ENCODE measurements at places on chromosomes 2 and 18.

DNA sequence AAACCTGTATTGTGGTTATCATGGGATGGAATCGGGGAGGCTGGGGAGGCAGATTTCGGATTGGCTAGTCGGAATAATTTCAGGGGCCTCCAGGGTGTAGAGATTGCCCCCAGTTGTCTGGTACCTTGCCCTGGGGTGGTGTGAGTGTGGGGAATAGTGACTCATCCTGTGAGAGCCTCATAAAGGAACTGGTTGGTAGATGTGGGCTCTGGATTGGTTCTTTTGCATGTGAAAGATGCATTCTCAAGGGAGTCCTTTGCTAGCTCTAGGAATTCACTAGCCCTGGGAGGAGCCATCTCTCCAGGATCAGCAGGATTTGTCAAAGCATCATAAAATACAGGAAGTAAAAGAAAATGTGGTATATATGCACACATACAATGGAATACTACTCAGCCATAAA lies 331.6 kb downstream of the SETBP1 start:
- DNase-seq, result no peak

DNA sequence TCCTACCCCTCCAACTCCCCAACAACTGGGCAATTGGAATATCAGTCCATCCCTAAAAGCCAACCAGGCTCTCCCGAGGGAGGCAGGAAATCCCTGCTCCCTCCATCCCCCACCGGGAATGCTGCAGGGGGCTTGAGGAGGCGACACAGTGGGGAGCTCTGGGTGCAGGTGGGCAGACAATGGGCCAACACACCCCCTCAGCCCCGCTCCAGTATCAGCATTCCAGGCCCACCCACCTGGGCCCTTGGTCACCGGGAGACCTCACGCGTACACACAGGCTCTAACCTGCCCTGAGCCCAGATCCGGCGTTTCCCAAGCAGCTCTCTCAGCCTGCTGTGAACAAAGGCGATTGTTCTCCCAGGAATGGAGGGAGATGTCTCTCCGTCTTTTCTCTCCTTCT lies 37.6 kb upstream of the FZD7 start:
- DNase-seq, result no peak

DNA sequence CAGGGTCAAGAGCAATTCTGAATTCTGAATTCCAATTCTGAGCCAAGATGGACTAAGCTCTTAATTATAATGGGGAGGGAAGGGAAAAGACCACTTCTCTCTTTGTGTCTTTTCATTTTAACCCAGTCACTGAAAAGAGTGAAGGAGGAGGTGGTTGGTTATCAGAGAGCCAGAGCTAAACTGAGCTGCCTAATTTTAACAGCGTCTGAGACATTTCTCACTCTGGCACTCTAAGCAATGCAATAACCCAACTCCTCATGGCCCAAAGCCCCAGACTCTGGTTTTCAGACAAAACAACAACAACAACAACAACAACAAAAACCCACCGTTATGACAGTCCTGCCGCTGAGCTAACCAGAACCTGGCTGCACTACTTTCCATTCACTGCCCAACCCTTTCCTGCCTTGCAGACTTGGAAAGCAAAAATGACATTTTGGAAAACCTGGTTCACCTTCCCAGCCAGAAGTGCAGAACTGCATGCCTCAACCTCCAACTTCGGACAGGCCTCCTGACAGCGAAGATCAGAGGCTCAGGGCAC lies 1.0 kb downstream of the CHST10 start:
- DNase-seq, result no peak

DNA sequence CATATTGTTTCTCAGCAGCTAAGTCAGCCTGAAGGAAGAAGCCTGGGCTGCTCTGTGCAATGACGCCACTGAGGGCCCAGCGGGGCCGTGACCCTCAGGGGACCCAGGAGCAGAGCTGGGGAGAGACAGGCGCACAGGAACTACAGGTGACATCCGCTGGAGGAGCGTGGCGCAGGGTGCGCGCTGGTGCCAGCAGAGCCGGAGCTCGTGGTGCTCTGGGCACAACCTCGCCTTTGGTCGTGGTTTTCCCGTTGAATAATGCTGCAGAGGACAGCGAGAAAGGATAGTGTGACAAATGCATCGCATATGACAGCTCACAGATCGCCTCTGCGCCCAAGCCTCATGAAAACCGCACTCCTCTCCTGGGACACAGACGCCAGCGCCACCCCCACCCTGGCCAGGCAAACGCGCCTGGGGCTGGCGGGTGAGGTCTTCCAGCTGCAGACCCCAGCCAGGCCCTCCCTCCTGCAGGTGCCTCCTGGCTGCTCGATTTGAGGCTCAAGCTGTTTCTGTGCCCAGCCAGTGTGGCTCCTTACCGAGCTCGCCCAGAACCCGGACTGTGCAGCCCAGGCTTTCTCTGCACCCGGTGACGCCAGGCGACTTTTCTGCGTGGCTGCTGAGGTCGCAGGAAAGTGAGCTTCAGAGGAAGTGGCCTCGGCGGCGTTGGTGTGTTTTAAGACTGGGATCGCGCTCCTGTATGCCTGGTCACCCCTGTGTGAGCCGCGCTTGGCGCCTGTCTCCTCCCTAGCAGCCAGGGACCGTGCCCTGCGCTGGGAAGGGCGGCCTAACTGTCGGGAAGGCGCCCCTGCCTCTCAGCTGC lies 583.1 kb upstream of the HS6ST1 start:
- no peak for DNase-seq

GRCh38 chr2:588074-588645 lies 89.0 kb downstream of the TMEM18 start:
- DNase-seq, result no peak

- no peak for DNase-seq
These were observed 24.6 kb downstream of the DYTN start for GRCh38 chr2:206693399-206694137.

GRCh38 chr2:177284531-177284930 lies 20.0 kb upstream of the NFE2L2 start:
- no peak for DNase-seq

GRCh38 chr18:23970161-23971096 lies 44.1 kb upstream of the TTC39C start:
- DNase-seq, result no peak

DNA sequence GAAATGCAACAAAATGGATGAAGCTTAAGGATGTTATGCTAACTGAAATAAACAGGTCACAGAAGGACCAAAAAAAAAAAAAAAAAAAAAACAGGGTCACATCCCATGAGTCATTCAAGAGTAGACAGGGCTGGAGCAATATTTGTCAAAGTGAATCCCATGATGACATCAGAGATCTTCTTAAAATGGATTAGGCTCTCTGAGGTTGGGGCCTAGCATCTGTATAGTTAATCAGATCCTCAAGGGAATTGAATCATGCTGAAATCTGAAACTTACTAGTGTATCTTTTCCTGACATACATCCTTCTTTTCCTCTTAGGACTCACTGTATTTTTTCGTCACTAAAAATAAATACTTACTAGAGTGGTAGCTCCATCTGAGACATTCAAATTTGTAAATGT lies 380.6 kb upstream of the NXPH2 start:
- DNase-seq, result no peak

DNA sequence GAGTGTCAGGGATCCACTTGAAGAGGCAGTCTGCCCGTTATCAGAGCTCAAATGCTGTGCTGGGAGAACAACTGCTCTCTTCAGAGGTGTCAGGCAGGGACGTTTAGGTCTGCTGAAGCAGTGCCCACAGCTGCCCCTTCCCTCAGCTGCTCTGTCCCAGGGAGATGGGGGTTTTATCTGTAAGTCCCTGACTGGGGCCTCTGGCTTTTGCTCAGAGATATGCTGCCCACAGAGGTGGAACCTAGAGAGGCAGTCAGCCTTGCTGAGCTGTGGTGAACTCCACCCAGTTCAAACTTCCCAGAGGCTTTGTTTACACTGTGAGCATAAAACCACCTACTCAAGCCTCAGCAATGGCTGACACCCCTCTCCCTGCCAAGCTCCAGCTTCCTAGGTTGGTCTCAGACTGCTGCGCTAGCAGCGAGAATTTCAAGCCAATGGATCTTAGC lies 38.1 kb downstream of the PLEK start:
- DNase-seq, result no peak

GRCh38 chr2:185979546-185980071 lies 241.0 kb downstream of the FSIP2 start:
- DNase-seq, result no peak

DNA sequence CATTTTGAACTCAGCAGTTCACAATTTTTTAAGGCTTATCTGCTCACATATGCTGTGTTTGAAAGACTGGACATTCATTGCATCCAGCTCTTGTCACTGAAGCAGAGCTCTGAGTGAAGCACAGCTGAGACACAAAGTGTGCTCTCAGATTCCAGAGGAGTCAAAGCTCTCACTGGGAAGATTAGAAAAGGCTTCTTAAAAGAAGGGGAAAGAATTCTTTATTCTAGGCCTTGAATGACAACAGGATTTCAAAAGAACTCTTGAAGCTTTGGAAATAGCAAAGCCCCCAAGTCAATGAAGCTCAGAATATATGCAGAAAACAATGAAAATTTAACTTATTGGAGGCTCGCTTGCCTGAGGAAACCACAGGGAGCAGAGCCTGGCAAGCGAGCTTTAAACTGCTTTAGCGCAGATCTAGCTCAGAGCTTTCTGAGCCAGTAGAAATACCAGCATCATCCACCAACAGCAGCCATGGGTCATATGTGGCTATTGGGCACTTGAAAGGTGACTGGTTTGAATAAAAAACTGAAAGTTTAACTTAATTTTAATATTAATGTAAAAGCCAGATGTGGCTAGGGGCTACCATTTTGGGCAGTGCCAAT lies 369.7 kb downstream of the OSR1 start:
- DNase-seq, result no peak

DNA sequence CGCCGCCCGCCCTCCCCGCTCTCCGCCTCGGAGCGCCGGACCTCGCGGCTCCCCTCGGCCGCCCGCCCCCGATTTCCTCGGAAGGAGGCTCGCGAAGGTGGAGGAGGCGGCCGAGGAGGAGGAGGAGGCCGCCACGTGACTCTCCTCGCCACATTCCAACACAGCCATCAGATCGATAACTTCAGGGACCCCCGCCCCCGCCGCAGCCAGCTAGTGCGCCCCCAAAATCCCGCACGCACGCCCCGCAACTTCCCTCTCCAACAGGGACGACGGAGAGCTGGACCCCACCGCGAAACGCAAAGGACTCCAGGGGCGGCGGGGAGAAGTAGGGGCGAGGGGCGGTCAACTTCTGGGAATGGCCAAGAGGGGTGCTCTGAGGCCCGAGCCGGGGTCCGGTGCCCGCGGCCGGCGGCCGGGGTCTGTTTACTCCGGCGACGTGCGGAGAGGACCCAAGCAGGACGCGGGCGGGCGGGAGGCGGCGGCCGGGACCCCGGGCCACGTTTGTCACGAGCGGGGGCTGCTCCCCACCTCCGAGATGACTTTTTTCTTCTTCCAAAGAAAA lies 2.0 kb downstream of the ZNF521 start:
- no peak for DNase-seq

DNA sequence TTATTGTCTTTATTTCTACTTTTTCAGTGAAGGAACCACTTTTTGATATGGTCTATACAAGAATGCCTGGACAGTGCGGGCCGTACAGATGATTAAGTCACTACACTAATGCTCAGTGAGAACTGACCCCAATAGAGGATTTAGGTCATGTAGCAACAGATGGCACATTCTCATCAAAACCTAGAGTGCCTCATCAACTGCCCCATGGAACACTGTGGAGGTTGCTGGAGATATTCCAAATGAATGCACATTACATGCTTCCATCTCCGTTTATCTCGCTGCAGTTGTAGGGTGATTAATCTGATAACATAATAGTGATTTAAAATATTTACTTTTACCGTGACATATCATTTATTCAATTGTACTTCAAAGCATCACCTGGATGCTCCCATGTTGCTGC lies 41.8 kb upstream of the COPS8 start:
- no peak for DNase-seq

DNA sequence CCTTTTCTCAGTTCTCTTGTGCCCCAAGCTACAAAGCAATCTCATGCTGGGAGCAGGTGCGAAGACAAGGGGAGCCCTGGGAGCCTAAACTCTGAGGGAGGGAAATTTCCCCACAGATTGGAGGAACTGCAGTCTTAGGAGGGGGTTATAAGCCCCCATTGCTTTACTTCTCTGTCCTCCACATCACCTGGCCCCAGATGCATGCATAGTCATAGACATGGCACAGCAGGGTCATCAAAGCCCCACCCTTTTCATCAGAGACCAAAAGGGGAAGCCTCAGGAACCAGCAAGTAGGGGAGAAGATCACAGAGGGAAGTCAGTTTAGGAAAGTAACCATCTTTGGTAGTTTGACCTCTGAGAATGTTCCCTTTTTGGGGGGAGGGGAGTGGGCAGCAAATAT lies 33.7 kb downstream of the LANCL1 start:
- DNase-seq, result no peak

DNA sequence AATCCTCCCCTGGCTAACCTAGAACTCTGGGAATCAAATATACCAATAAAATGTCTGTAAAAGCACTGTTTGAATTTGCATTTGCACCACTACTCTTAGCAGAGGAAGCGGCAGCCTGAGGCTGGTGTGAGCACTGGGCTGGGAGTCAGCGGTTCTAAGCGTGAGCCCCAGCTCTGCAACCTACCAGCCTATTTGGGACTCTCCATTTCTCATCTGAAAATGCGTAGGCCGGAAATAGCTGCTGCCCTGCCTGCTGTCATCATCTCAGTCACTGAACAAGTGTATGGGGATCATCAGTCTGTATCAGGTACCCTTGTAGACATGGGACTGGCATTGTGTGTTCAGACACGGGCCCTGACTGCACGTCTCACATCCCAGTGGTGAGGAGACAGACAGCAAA lies 194.3 kb downstream of the ANKRD30B start:
- no peak for DNase-seq

- no peak for DNase-seq
These were observed 199.7 kb downstream of the ETAA1 start for GRCh38 chr2:67596871-67597270.

GRCh38 chr2:237760506-237761502 lies 37.8 kb upstream of the RBM44 start:
- DNase-seq, result no peak

- DNase-seq, result no peak
These were observed 57.6 kb upstream of the CABLES1 start for GRCh38 chr18:23077493-23078256.

GRCh38 chr2:240250985-240251847 lies 110.8 kb upstream of the OTOS start:
- no peak for DNase-seq

DNA sequence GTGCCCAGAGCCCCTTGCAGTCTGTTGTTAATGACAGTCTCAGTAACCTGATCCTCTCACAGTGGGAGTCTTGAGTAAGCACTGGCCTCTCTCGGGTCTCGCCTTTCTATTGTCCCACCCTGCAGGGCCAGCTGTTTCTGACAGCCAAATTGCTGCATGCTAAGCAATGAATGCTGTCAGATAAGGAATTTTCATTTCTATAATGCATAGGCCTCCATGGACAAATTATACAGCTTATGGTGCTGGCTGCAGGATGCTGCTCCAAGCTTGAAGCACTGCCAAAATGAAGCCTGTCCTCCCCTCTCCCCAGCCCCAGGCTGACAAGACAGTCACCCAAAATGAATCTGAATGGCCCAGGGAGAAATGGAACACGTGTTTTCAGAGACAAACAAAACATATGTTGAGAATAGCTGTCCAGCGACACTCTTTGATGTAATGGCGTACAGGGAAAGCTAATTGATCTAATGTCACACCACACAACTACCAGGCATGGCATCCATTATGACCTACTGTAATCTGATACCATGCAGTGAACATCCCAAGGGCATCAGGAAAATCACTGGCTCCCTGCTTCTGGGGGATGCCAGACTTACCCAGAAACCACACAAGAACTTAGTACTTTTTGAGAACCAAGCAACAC lies 36.8 kb downstream of the ACVR1 start:
- DNase-seq, result no peak
